ENCODE measurements at places on chromosomes 12 and 14.
A peak's percentile ranks its signal among the peaks of the same experiment; 100 is the strongest.

GRCh38 chr12:87930033-87930432 is 99.2 kb downstream of the C12orf50 start:
- DNase-seq: peak; percentile 23

DNA sequence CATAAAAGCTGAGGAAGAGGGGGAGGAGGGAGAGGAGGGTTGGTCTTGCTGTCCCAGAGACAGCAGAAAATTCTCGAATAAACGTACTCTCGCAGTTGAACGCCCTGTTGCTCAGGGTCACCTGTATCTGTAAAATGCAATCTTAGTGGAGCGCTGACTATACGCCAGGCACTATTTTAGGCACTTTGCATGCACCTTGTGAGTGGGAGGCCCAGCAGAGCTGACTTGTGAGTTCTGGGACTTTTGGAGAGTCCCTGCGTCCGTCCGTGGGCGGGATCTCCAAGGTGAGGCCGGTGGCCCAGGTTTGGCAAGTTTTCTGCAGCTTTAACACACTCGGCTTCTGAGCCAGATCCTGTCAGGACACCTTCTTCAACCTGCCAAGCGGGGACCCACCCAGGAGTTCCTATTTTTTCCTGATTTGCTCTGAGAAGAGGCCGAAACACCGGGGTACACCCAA is 32.5 kb upstream of the PLEKHG6 start:
- no peak for DNase-seq

- DNase-seq: no peak
Measured at GRCh38 chr14:36085861-36086260, 90.7 kb downstream of the PTCSC3 start.

DNA sequence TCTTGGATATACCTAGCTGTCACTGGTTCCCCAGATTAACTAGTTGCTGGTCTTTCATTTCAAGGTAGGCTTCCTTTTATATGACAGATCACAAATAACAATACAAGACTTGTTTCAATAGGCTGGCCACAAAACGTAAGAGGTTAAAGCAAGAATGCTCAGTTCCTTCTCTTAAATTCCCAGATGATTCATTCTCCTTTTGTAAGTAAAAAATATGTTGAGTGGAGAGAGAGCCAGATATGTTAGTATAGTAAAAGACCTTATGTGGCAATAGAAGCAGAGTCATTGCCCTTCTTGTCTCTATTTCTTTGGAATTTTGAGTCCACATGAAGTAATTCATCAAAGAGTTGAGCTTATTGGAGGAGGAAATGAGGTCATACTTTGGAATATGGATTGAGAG is 939.0 kb upstream of the ATXN7L3B start:
- DNase-seq: no peak

- no peak for DNase-seq
Measured at GRCh38 chr12:122366685-122367475, 55.6 kb downstream of the CLIP1 start.

Measured in NCI-H1694 treated with DMSO at 0.1 percent for 48 hours (cell line).